ENCODE measurements at places on chromosomes 5 and 9. TPM values are rescaled to one million over a fixed set of nuclear protein-coding genes. Genes with fewer than 3 reads are reported as not detected.

Gene ORM2
- total RNA-seq, result not detected

Gene GABRA1
- not detected for total RNA-seq

Gene NEUROG1
- total RNA-seq, result not detected

Gene FCN2
- not detected for total RNA-seq

Gene GRIA1
- under 0.01 TPM for total RNA-seq

Gene CCDC171
- total RNA-seq, result 0.26 TPM

Gene SEMA5A
- total RNA-seq, result under 0.01 TPM

Gene BSPRY
- not detected for total RNA-seq

Measured in dermis microvascular lymphatic vessel endothelial cell (primary cell).